ENCODE measurements at places on chromosomes 2 and 18. TPM values are rescaled to one million over a fixed set of nuclear protein-coding genes. Genes with fewer than 3 reads are reported as not detected.

DNA sequence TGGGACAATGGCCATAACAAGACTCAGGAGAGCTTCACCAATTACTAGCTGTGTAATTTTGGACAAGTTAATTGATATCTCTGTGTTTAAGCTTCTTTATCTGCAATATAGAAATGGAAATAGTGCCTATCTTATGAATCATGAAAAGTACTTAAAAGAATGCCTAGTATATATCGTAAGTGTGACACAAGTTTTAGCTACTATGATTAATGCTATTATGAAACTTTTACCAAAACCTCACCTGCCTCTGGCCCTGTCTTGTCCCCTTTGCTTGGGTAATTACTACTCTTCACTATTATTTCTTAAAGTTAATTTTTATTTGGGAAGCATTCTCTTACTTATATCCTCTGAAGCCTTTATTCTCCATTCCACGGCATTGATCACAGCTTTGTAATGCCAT, 75.0 kb upstream of the NETO1 start:
- no peak for DNase-seq

- DNase-seq, result no peak
Observed at GRCh38 chr2:46297546-46298271, 502 bp downstream of the EPAS1 start.

The TNFAIP6 gene
- total RNA-seq, result not detected

DNA sequence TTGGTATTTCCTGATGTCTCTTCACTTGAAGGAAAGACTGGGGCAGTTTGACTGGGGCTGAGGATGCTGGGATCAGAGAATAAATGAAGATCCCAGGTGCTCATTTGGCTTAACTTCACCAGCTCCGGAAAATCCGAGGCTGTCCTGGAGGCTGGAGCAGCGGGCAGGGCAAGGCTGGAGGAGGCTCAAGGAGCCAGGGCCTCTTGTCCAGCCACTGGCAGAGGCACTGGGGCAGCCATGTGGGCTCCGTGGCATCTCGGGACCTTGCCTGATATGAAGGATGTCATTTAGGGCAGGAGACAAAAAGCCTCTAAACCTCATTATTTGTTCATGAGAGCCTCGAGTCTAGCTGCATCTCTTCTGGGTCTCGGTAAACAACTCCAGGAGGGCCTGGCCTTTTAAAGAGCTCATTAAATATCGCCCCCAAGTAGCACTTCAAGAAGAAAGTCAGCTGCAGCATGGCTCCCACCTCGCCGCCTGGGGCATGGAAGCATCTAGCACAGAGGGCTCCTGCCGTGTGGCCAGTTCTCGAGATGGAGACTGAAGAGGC, 13.5 kb upstream of the GPR55 start:
- no peak for DNase-seq

GRCh38 chr18:11842562-11842961, 8.7 kb upstream of the CHMP1B start:
- no peak for DNase-seq

GRCh38 chr2:239559417-239560261, 158.8 kb upstream of the HDAC4 start:
- DNase-seq, result no peak

The CHRND gene
- 0.05 TPM for total RNA-seq
